ENCODE measurements at places on chromosomes 16 and 17. TPM values are rescaled to one million over a fixed set of nuclear protein-coding genes. Genes with fewer than 3 reads are reported as not detected.

Gene OR3A3
- total RNA-seq, result not detected

Gene KDM8
- total RNA-seq, result 14.6 TPM

Gene PPP1R27
- total RNA-seq, result not detected

DNA sequence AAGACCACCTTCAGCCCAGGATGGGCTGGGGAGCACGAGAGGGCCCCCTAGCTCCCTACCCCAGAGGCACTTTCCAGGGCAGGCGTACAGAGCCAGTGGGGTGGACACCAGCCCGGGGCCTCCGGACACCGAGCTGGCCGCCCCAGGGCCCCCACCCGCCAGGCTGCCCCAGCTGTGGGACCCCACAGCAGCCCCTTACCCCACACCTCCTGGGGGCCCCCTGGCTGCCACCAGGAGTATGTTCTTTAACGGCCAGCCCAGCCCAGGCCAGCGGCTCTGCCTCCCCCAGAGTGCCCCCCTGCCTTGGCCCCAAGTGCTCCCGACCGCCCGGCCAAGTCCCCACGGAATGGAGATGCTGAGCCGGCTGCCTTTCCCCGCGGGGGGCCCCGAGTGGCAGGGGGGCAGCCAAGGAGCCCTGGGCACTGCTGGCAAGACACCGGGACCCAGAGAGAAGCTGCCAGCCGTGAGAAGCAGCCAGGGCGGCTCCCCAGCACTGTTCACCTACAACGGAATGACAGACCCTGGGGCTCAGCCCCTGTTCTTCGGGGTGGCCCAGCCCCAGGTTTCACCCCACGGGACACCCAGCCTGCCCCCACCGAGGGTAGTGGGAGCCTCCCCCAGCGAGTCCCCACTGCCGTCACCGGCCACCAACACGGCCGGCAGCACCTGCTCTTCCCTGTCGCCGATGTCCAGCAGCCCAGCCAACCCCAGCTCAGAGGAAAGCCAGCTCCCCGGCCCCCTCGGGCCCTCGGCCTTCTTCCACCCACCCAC is 24.3 kb upstream of the ZFPM1 start:
- H3K4me1 ChIP-seq, result 0 out of 2 replicates have a peak, but pooled peaks cover 3% of the 10 kb centered on the region
- no peak overlapping the region for H3K4me3 ChIP-seq
- no peak overlapping the region for H3K27ac ChIP-seq
- no peak for DNase-seq
- no peaks in the 10 kb centered on the region for H3K36me3 ChIP-seq
- H3K27me3 ChIP-seq, result no peaks in the 10 kb centered on the region

Gene DOC2A
- 13.9 TPM for total RNA-seq

- H3K36me3 ChIP-seq, result no peaks in the 10 kb centered on the region
- DNase-seq, result no peak
- H3K4me1 ChIP-seq, result peaks cover 3% of the 10 kb centered on the region
- no peaks in the 10 kb centered on the region for H3K27me3 ChIP-seq
- H3K27ac ChIP-seq, result no peak overlapping the region
These were observed 41.1 kb upstream of the ACSM2B start for GRCh38 chr16:20617271-20617670.

DNA sequence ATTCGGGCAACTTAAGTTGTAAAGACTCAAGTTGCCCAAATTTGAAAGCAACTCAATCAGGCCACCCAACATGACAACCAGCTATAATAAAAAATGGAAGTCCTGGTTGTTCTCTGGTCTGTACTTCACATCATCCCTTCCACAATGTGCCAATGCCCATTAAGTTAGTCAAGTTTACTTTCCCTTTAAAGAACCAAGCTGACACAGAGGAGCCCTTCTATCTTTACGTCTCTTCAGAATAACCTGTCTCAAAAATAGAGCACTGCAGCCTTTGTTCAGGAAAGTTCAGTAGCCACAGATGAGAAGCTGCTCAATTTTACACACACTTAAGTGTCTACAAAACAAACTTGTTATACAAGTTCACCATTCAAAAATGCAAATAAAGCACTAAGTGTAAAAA is 75.1 kb upstream of the C17orf78 start:
- H3K4me1 ChIP-seq, result peaks cover 5% of the 10 kb centered on the region
- no peaks in the 10 kb centered on the region for H3K36me3 ChIP-seq
- DNase-seq, result no peak
- no peak overlapping the region for H3K4me3 ChIP-seq
- H3K27me3 ChIP-seq, result no peaks in the 10 kb centered on the region
- no peak overlapping the region for H3K27ac ChIP-seq

Gene APOBR
- total RNA-seq, result not detected

Gene NEUROD2
- not detected for total RNA-seq

- no peak for DNase-seq
- no peaks in the 10 kb centered on the region for H3K36me3 ChIP-seq
- H3K27me3 ChIP-seq, result no peaks in the 10 kb centered on the region
- no peak overlapping the region for H3K27ac ChIP-seq
- H3K4me1 ChIP-seq, result peaks cover 6% of the 10 kb centered on the region
These were observed 3.5 kb downstream of the CBFA2T3 start for GRCh38 chr16:88973415-88974050.

GRCh38 chr17:74362810-74363498 is 1.3 kb upstream of the BTBD17 start:
- no peaks in the 10 kb centered on the region for H3K27me3 ChIP-seq
- no peak overlapping the region for H3K4me3 ChIP-seq
- DNase-seq, result no peak
- H3K4me1 ChIP-seq, result peaks cover 29% of the 10 kb centered on the region
- H3K36me3 ChIP-seq, result no peaks in the 10 kb centered on the region
- no peak overlapping the region for H3K27ac ChIP-seq

- H3K4me1 ChIP-seq, result no peaks in the 10 kb centered on the region
- H3K27me3 ChIP-seq, result peaks cover 34% of the 10 kb centered on the region
- no peak overlapping the region for H3K27ac ChIP-seq
- no peak for DNase-seq
- H3K36me3 ChIP-seq, result no peaks in the 10 kb centered on the region
- peak overlapping the region; percentile 26 for H3K4me3 ChIP-seq
These were observed 12.8 kb upstream of the CES3 start for GRCh38 chr16:66948134-66948836.

DNA sequence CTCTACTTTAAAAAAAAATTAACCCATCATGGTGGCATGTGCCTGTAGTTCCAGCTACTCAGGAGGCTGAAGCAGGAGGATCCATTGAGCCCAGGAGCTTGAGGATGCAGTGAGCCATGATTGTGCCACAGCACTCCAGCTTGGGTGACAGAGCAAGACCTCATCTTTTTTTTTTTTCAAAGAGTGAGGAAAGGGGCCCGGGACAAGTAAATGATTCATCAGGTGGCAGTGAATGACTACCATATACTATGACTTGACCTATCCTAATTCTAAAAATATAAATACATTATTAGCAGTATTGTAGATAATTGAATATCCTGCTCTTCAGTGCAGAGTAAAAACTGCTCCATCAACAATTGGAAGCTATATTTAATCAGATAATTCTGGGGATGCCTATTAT is 55.3 kb downstream of the CLUH start:
- DNase-seq, result no peak
- H3K4me1 ChIP-seq, result no peaks in the 10 kb centered on the region
- H3K27ac ChIP-seq, result no peak overlapping the region
- no peak overlapping the region for H3K4me3 ChIP-seq
- no peaks in the 10 kb centered on the region for H3K27me3 ChIP-seq
- no peaks in the 10 kb centered on the region for H3K36me3 ChIP-seq

DNA sequence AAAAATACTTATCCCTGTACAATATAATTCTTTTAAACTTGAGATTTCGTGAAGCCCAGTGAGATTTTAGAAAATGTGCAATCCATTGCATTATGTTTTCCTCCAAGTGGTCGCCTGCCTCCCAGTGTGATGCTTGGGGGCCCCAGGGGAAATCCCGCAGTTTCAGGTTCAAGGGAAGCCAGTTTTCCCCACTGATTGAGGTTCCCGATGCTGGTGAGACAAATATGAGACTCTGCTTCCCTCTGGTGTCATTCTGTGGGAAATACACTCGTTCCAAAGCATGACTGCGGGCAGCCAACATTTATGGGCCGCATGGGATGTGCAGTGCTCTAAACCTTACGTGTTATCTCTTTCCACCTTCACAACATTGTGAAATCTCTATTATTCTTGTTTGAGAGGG is 200.8 kb downstream of the PRKCB start:
- no peak for DNase-seq
- H3K27me3 ChIP-seq, result no peaks in the 10 kb centered on the region
- H3K36me3 ChIP-seq, result no peaks in the 10 kb centered on the region
- no peak overlapping the region for H3K4me3 ChIP-seq
- no peak overlapping the region for H3K27ac ChIP-seq
- H3K4me1 ChIP-seq, result no peaks in the 10 kb centered on the region

GRCh38 chr17:47789611-47790561 is 31.7 kb downstream of the OSBPL7 start:
- peak; percentile 83 for DNase-seq
- peak overlapping the region; percentile 66 for H3K4me3 ChIP-seq

DNA sequence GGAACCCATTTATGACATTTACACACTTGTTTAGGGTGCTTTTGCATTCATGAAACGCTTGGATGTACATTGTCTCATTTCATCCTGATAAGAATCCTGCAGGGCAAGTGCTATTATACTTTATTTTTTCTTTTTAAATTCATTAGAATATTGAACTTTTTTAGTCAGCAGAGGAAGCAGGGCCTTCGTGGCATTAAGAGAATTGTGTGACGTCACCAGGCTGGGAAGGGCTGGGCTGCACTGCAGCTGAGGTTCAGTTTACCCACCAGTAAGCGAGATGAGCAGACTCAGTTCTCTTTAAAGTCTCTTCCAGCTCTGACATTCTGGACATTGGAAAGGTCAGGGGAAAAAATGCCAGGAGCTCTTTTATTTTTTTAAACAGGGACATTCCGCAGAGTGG is 159.0 kb downstream of the MRM1 start:
- H3K27ac ChIP-seq, result no peak overlapping the region
- peaks cover 6% of the 10 kb centered on the region for H3K4me1 ChIP-seq
- H3K4me3 ChIP-seq, result no peak overlapping the region
- no peaks in the 10 kb centered on the region for H3K36me3 ChIP-seq

- no peak for DNase-seq
- no peak overlapping the region for H3K27ac ChIP-seq
- H3K4me3 ChIP-seq, result no peak overlapping the region
- H3K36me3 ChIP-seq, result no peaks in the 10 kb centered on the region
These were observed 370.2 kb upstream of the MAF start for GRCh38 chr16:79970551-79971236.

Gene SYNRG
- 28.6 TPM for total RNA-seq

Gene CCL7
- total RNA-seq, result not detected

Gene TERB1
- total RNA-seq, result not detected

- H3K4me3 ChIP-seq, result no peak overlapping the region
- peak; percentile 32 for DNase-seq
- peaks cover 9% of the 10 kb centered on the region for H3K4me1 ChIP-seq
- H3K36me3 ChIP-seq, result no peaks in the 10 kb centered on the region
- H3K27ac ChIP-seq, result no peak overlapping the region
These were observed 76.7 kb upstream of the DOC2B start for GRCh38 chr17:258045-258734.

Gene CCL14
- total RNA-seq, result not detected

GRCh38 chr17:76542566-76542971 is 2.7 kb downstream of the PRCD start:
- no peak overlapping the region for H3K27ac ChIP-seq
- H3K4me1 ChIP-seq, result no peaks in the 10 kb centered on the region

GRCh38 chr16:24477492-24477891 is 61.9 kb upstream of the RBBP6 start:
- H3K27ac ChIP-seq, result no peak overlapping the region
- no peaks in the 10 kb centered on the region for H3K36me3 ChIP-seq
- H3K4me1 ChIP-seq, result peaks cover 3% of the 10 kb centered on the region
- DNase-seq, result no peak
- no peak overlapping the region for H3K4me3 ChIP-seq

DNA sequence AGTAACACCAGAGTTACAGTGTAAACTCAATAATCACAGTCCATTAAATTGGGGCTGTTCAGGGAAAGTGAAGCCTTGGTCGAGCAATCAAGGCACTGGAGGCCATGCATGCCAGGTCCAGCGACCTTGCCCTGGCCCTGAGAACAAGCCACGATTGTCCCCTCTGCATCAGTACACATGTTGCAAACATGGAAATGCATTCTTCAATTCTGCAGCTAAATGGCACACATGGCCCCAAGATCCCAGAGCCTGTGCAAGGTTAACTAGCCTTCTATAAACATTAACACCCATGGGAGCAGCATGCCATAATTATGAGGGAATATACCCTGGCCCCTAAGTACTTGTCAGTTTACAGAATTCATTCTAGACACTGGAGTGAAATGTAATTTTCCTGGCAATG is 204.7 kb downstream of the HS3ST3B1 start:
- H3K27me3 ChIP-seq, result no peaks in the 10 kb centered on the region
- no peak overlapping the region for H3K4me3 ChIP-seq
- H3K36me3 ChIP-seq, result no peaks in the 10 kb centered on the region
- no peaks in the 10 kb centered on the region for H3K4me1 ChIP-seq
- H3K27ac ChIP-seq, result no peak overlapping the region

DNA sequence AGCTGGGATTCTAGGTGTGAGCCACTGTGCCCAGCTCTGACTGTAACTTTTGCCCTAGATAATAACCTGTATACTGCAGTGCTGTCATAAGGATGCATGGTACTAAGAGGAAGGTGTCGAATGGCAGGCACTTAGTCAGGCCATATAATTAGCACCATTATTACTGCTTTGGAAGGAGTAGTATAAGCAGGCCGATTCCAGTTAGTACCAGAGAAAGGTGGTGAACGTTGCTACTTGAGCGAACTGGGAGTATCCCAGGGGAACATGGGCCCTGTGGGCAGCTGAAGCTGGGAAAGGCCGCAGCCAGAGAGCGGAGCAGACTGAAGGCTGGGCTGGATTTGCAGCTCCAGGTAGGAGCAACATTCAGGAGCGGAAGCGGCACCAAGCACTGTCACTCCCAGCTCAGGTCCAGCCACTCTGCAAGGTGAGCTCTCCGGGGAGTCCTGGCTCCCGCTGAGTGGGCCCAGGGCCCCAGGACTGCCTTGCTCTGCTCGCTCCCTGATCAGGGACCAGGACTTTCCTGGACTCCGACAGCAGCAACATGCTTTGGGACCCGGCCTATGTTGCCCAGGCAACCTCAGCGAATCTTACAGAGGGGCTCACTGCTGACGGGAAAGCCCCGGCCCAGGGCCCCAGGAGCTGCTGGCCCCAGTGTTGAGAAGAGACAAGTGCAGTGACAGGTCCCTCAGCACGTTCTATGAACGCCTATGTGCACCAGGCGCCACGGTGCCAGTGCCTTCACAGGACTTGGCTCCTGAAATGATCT is 28.6 kb downstream of the C16orf74 start:
- no peak overlapping the region for H3K27ac ChIP-seq
- H3K27me3 ChIP-seq, result no peaks in the 10 kb centered on the region
- H3K36me3 ChIP-seq, result no peaks in the 10 kb centered on the region
- no peak for DNase-seq
- no peaks in the 10 kb centered on the region for H3K4me1 ChIP-seq

GRCh38 chr17:27466376-27466742 is 10.1 kb downstream of the KSR1 start:
- H3K4me3 ChIP-seq, result no peak overlapping the region
- DNase-seq, result no peak
- H3K4me1 ChIP-seq, result peaks cover 11% of the 10 kb centered on the region
- H3K36me3 ChIP-seq, result no peaks in the 10 kb centered on the region
- no peaks in the 10 kb centered on the region for H3K27me3 ChIP-seq

Gene ZNF469
- total RNA-seq, result 2.0 TPM

Gene SEPTIN1
- total RNA-seq, result 0.84 TPM

Gene NACA2
- not detected for total RNA-seq

- no peak overlapping the region for H3K27ac ChIP-seq
- DNase-seq, result no peak
- H3K27me3 ChIP-seq, result no peaks in the 10 kb centered on the region
These were observed 8.2 kb downstream of the NTHL1 start for GRCh38 chr16:2039274-2040031.

Gene LMF1
- 3.5 TPM for total RNA-seq

Gene KIF2B
- not detected for total RNA-seq

Gene RNU2-1
- total RNA-seq, result 2,656 TPM

Gene CSNK1D
- total RNA-seq, result 107 TPM

Gene SLC12A3
- not detected for total RNA-seq

Gene CRISPLD2
- 6.4 TPM for total RNA-seq

Measured in H1 (cell line).